Progenitor cell of endocrine pancreas (in vitro differentiated cells): ENCODE measurements at places on chromosomes 4 and X.
A peak's percentile ranks its signal among the peaks of the same experiment; 100 is the strongest.

- DNase-seq, result no peak
- no peaks in the 10 kb centered on the region for H3K36me3 ChIP-seq
- no peaks in the 10 kb centered on the region for H3K4me1 ChIP-seq
- no peaks in the 10 kb centered on the region for H3K27me3 ChIP-seq
- no peak overlapping the region for H3K4me3 ChIP-seq
- H3K27ac ChIP-seq, result no peak overlapping the region
Observed at GRCh38 chr4:167966143-167966542, 126.2 kb upstream of the ANXA10 start.

GRCh38 chr4:159856451-159856850 lies 753.6 kb downstream of the RAPGEF2 start:
- H3K4me1 ChIP-seq, result peaks cover 6% of the 10 kb centered on the region
- DNase-seq, result no peak
- H3K36me3 ChIP-seq, result no peaks in the 10 kb centered on the region
- no peaks in the 10 kb centered on the region for H3K27me3 ChIP-seq
- no peak overlapping the region for H3K4me3 ChIP-seq

DNA sequence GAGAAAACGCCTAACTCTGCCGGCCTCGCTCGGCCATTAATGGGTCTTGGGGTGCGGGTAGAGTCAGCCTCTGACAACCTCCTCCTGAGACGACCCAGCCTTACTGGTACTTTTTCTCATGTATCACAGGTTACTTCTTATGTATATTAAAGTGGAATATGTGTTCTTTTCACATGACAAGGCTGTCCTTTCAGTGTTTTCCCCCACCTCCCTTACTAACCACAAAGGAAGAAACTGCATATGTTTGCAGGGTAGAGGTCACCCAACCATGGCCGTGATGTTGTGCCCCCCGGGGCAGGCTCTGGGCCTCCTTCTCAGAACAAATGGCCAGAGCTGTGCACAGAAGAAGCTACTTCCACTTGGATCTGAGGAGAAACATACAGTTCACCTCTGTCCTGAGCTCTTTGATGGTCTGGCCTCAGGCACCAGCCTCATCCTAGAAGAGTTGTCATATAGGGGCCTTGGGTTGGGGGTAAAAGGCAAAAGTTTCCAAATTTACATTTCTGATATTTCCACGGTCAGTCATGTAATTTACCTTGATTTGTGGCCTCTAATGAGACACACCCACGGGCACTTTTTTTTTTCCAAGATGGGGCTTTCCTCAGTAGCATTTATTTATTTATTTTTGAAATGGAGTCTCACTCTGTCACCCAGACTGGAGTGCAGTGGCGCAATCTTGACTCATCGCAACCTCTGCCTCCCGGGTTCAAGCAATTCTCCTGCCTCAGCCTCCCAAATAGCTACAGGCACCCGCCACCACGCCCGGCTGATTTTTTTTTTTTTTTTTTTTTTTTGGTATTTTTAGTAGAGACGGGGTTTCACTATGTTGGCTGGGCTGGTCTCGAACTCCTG lies 1.9 kb downstream of the SOWAHD start:
- H3K27ac ChIP-seq, result no peak overlapping the region
- H3K4me1 ChIP-seq, result peaks cover 10% of the 10 kb centered on the region
- DNase-seq, result no peak

DNA sequence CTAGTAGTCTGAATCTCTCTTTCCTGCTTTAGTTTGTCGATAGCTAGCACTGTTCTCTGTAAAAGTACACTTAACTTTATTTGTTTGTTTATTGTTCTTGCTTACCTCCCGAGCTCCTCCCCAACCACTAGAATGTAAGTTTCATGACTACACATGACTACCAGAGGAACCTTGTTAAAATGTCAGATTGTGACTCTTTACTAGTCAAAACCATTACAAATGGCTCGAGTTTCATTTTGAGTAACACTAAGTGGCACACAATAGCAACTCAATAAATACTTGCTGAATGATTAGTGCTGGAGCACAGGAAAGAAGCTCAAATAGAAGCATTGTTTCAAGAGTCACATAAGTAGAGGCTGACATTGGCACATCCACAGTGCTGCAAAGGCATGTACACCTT lies 116.1 kb downstream of the MAPK10 start:
- no peaks in the 10 kb centered on the region for H3K4me1 ChIP-seq
- no peaks in the 10 kb centered on the region for H3K27me3 ChIP-seq
- H3K27ac ChIP-seq, result no peak overlapping the region
- DNase-seq, result no peak

DNA sequence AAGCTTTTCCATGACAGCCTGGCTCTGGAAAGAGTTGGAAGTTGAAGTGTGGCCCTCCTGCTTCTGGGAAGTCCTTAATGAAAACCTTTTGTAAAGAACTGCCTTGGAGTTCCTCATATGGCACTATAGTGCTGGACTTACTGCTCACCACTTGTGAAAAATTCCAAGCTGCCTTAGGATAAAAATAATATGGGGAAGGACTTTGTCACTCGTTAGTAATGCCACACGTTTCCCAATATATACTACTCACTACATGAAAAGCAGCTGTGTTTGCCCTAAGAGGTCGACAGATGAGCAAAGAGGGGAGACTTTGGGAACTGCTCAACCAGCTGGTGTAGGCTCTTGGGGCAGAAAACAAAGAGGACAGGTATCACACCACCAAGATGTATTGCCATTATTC lies 11.7 kb downstream of the OPHN1 start:
- no peak overlapping the region for H3K27ac ChIP-seq
- no peaks in the 10 kb centered on the region for H3K27me3 ChIP-seq
- peaks cover 4% of the 10 kb centered on the region for H3K36me3 ChIP-seq
- no peak overlapping the region for H3K4me3 ChIP-seq
- DNase-seq, result no peak

DNA sequence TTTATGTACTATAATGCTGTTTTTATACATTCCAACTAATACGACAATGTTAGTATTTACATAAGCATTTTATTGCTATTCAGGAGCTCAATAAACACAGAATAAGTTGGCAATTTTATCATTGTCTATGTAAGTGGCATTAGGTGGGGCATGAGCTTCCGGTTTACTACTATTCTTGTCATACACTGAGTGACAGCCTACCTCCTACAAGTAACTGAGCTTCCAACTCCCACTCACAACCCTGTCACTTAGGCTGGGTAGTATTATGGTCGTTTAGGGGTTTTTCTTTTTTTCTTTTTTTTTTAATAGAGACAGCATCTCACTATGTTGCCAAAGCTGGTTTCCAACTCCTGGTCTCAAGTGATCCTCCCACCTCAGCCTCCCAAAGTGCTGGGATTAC lies 7.4 kb downstream of the PPID start:
- no peaks in the 10 kb centered on the region for H3K27me3 ChIP-seq
- no peak for DNase-seq
- H3K4me1 ChIP-seq, result no peaks in the 10 kb centered on the region
- no peak overlapping the region for H3K27ac ChIP-seq

- no peaks in the 10 kb centered on the region for H3K4me1 ChIP-seq
- peak overlapping the region; percentile 61 for H3K4me3 ChIP-seq
- no peaks in the 10 kb centered on the region for H3K36me3 ChIP-seq
- H3K27ac ChIP-seq, result no peak overlapping the region
Observed at GRCh38 chrX:153818571-153819383, 11.6 kb downstream of the PDZD4 start.

DNA sequence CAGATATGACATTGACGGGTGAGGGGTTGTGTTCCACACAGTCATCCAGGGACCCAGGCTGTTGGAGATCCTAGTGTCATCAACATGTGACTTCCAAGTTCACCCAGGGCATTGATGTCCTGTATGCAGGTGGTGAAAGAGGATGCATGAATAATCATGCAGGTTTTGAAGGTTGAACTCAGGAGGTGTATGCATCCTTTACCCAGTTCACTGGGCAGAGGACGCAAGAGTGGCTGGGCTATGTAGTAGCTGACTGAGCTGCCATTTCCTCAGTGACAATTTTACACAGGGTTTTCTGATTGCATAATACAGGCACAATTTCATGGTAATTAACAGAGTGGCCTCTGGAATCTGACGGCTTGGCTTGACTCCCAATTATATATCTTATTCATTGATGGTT lies 323.0 kb downstream of the HS3ST1 start:
- H3K36me3 ChIP-seq, result no peaks in the 10 kb centered on the region
- DNase-seq, result no peak
- peaks cover 10% of the 10 kb centered on the region for H3K4me1 ChIP-seq
- H3K4me3 ChIP-seq, result no peak overlapping the region
- H3K27me3 ChIP-seq, result peaks cover 3% of the 10 kb centered on the region

DNA sequence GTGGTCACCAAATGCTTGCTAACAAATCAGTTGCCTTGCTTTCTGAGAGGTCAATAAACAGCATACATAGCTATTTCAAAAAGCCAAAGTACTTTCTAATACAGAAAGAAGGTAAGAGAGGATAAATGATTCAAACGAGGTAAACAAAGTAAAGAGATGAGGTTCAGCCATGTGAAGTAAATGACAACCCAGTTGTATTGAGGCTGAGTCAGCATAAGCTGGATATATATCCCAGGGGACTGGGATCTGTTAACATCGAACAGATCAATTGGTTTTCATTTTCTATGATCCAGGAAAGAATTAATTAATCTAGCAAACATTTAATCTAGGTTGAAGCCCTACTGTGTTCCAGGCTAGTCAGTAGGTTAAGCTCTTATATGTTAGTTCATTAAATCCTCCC lies 97.3 kb upstream of the GRIA3 start:
- no peak overlapping the region for H3K4me3 ChIP-seq
- no peak for DNase-seq
- no peaks in the 10 kb centered on the region for H3K27me3 ChIP-seq
- no peak overlapping the region for H3K27ac ChIP-seq

GRCh38 chrX:84153538-84153937 lies 34.5 kb downstream of the RPS6KA6 start:
- H3K4me3 ChIP-seq, result no peak overlapping the region
- DNase-seq, result no peak
- no peaks in the 10 kb centered on the region for H3K4me1 ChIP-seq
- no peaks in the 10 kb centered on the region for H3K27me3 ChIP-seq

DNA sequence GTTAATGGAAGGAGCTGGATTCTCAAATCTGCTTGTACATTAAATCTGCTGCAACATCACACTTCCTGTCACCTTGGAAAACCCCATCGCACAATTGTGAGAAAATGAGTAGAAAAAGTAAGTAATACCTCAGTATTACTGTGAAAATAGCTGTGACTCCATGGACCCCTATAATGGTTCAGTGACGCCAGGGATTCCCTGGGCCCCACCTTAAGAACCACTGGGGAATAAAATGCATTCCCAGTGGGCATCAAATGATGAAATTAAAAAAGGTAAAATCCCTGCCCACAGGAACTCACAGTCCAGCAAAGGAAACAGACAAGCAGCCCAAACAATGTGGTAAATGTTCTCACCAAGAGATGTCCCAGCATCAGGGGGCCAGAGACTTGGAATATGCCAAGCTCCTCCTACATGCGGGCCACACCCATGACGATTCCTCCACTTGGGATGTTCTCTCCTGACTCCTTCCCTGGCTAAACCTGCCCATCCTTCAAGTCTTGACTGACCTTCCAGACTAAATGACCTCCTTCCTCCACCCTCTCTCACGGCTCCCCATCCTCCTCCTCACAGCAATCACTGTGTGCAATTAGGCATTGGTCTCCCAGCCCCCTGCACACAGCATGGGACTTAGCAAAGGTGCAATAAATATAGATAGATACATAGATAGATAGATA lies 2.6 kb downstream of the EVC2 start:
- no peak overlapping the region for H3K27ac ChIP-seq
- H3K27me3 ChIP-seq, result no peaks in the 10 kb centered on the region
- no peak for DNase-seq
- peaks cover 18% of the 10 kb centered on the region for H3K4me1 ChIP-seq
- no peak overlapping the region for H3K4me3 ChIP-seq
- peaks cover 28% of the 10 kb centered on the region for H3K36me3 ChIP-seq

- H3K36me3 ChIP-seq, result no peaks in the 10 kb centered on the region
- no peak overlapping the region for H3K27ac ChIP-seq
- H3K4me3 ChIP-seq, result no peak overlapping the region
- no peaks in the 10 kb centered on the region for H3K27me3 ChIP-seq
- no peak for DNase-seq
- H3K4me1 ChIP-seq, result no peaks in the 10 kb centered on the region
Observed at GRCh38 chr4:94377294-94377693, 34.7 kb upstream of the HPGDS start.

GRCh38 chr4:187139141-187139540 lies 415.5 kb upstream of the FAT1 start:
- H3K36me3 ChIP-seq, result no peaks in the 10 kb centered on the region
- H3K27me3 ChIP-seq, result no peaks in the 10 kb centered on the region
- no peak for DNase-seq
- no peak overlapping the region for H3K27ac ChIP-seq

GRCh38 chrX:30039768-30040167 lies 175.6 kb upstream of the MAGEB2 start:
- no peak for DNase-seq
- H3K36me3 ChIP-seq, result no peaks in the 10 kb centered on the region
- H3K4me1 ChIP-seq, result no peaks in the 10 kb centered on the region

- no peak overlapping the region for H3K4me3 ChIP-seq
- DNase-seq, result no peak
- no peaks in the 10 kb centered on the region for H3K4me1 ChIP-seq
Observed at GRCh38 chr4:111601671-111602070, 543.6 kb upstream of the FAM241A start.

GRCh38 chr4:76105652-76106051 lies 31.1 kb downstream of the ART3 start:
- no peak overlapping the region for H3K4me3 ChIP-seq
- H3K27me3 ChIP-seq, result no peaks in the 10 kb centered on the region
- H3K27ac ChIP-seq, result no peak overlapping the region
- peaks cover 8% of the 10 kb centered on the region for H3K4me1 ChIP-seq
- no peaks in the 10 kb centered on the region for H3K36me3 ChIP-seq

DNA sequence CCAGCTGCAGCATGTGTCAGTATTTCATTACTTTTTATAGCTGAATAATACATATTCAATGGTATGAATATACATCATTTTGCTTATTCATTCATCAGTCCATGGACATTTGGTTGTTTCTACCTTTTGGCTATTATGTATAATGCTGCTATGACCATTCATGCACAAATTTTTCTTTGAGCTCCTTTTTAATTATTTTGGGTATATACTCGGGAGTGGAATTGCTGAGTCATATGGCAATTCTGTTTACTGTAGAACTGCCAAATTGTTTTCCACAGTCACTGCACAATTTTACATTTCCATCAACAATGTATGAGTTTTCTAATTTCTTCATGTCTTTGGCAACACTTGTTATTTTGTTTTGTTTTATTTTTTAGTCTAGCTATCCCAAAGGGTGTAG lies 405.9 kb upstream of the PITX2 start:
- no peak overlapping the region for H3K27ac ChIP-seq
- H3K4me1 ChIP-seq, result no peaks in the 10 kb centered on the region
- H3K4me3 ChIP-seq, result no peak overlapping the region
- H3K27me3 ChIP-seq, result no peaks in the 10 kb centered on the region

GRCh38 chr4:148790691-148791090 lies 348.5 kb upstream of the NR3C2 start:
- H3K36me3 ChIP-seq, result no peaks in the 10 kb centered on the region
- peaks cover 15% of the 10 kb centered on the region for H3K4me1 ChIP-seq
- H3K4me3 ChIP-seq, result no peak overlapping the region
- no peak overlapping the region for H3K27ac ChIP-seq
- DNase-seq, result no peak

- DNase-seq, result no peak
- no peak overlapping the region for H3K27ac ChIP-seq
- H3K27me3 ChIP-seq, result peaks cover 7% of the 10 kb centered on the region
- H3K4me1 ChIP-seq, result no peaks in the 10 kb centered on the region
- no peak overlapping the region for H3K4me3 ChIP-seq
Observed at GRCh38 chr4:9936129-9936644, 85.1 kb downstream of the SLC2A9 start.
